MM.1S (cell line): ENCODE measurements at places on chromosomes 7 and 10.
A peak's percentile ranks its signal among the peaks of the same experiment; 100 is the strongest.

- no peak for DNase-seq
Measured at GRCh38 chr7:40536421-40536820, 401.6 kb downstream of the SUGCT start.

DNA sequence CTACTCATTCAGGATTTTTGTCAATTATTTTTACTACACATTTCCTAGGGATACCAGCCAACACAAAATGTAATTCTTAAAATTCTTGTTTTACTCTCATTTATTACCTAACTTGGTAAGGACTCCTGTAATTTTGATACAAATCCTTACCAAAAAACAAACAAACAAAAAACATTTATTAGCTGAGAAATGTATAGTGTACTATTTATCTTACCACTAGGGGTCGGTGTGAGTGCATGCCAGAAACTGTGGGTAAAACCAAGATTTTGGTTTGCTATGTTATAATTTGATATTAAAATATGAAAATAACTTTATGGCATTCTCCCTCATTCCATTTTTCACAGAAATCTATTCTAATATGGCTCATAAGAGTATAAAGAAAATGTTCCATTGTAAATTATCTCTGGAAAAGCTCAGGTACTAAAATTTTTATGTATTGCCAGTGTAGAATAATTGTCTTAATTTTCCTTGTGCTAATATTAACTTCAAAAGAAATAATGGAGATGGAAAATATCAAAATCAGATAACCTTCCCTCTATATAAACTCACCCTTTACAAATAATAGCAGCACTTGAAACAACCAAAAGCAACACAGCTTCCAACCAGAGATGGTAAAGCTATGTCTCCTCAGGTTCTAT is 290.8 kb upstream of the PCDH15 start:
- DNase-seq, result peak; percentile 24

- DNase-seq, result no peak
Measured at GRCh38 chr7:29005406-29005805, 47.3 kb upstream of the TRIL start.

DNA sequence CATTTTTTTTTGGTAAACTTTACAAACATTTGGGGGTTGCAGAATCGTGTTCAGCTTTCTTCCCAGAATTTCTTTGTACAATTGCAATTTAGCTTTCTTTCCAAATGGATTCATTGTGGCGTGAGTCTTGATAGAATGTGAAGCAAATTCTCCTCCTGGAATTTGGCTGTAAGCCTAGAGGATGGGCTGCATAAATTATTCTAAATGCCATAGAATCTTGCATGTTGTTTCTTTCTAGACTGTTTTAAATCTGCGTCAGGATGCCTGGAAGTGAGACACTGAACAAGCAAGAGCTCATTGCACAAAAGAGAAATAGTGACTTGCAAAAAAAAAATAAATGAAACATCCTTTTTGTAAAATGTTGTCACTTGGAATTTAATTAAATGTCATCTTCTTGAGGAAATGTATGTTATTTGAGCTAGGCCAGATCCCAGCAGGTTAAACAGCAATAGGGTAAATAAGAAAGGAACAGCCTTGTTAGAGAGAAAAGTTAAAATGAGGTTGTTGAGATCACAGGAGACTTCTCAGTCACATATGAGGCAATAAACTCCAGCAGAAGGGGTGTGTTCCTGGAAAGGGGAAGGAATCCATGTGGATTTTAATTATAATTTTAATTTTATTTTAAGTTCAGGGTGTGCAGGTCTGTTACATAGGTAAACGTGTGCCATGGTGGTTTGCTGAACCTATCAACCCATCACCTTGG is 483.0 kb downstream of the PLXDC2 start:
- no peak for DNase-seq

GRCh38 chr10:58574058-58574457 is 61.4 kb downstream of the BICC1 start:
- DNase-seq, result no peak

GRCh38 chr7:113144817-113145216 is 26.5 kb upstream of the SMIM30 start:
- DNase-seq, result no peak

DNA sequence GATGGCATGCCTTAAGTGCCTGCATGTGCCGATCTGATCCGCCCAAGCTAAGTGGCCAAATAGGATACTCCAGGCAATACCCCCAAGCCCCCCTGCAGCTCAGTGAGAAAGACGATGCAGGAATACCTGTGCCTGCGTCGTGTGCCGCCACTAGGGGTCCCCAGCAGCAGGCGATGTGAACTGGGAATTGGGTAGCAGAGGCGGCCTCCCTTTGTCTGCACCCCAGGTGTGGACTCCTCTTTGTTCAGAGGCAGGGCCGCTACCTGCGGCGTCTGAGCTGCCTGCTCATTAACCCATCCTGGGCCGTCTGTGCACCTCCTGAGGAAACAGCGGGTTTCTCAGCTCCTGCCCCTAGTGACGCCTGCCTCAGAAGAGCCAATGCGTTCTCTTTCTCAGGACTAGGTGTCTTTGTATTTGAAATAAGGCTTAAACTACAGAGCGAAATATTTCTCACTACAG is 4.8 kb upstream of the CHN2 start:
- DNase-seq, result peak; percentile 69
